Panc1 (cell line): ENCODE measurements at places on chromosomes 6 and 20. TPM values are rescaled to one million over a fixed set of nuclear protein-coding genes. Genes with fewer than 3 reads are reported as not detected.

Gene SPATA25
- 1.8 TPM for total RNA-seq

Gene MRPL14
- total RNA-seq: 82.0 TPM

Gene TRAM2
- total RNA-seq: 56.7 TPM

Gene GTSF1L
- not detected for total RNA-seq

Gene LY6G6F
- total RNA-seq: not detected

Gene VIP
- not detected for total RNA-seq

Gene SCUBE3
- total RNA-seq: 1.6 TPM

Gene RFX6
- not detected for total RNA-seq

Gene ZSCAN23
- 1.6 TPM for total RNA-seq

Gene FOXQ1
- total RNA-seq: 11.7 TPM

Gene ZNF334
- total RNA-seq: 0.28 TPM

Gene WFDC2
- total RNA-seq: 1.6 TPM

Gene FAM217A
- total RNA-seq: not detected

Gene MAP1LC3A
- total RNA-seq: 25.1 TPM

Gene TSHZ2
- 0.36 TPM for total RNA-seq

Gene F13A1
- total RNA-seq: 0.26 TPM

Gene ELOVL2
- 27.8 TPM for total RNA-seq

Gene HRH3
- 0.10 TPM for total RNA-seq

Gene C2
- 1.0 TPM for total RNA-seq

Gene TCF15
- not detected for total RNA-seq

Gene DNAAF9
- 7.4 TPM for total RNA-seq

Gene HCRTR2
- total RNA-seq: not detected

Gene PPP1R14C
- total RNA-seq: not detected

Gene ESR1
- 0.03 TPM for total RNA-seq

Gene GPSM3
- total RNA-seq: 2.0 TPM

Gene PDYN
- not detected for total RNA-seq

Gene LY6G6C
- total RNA-seq: 0.23 TPM

Gene SLC35B2
- total RNA-seq: 105 TPM

Gene PHACTR2
- total RNA-seq: 59.9 TPM

Gene OGFR
- total RNA-seq: 47.3 TPM

Gene TRIM39
- total RNA-seq: 13.4 TPM

Gene TCEA2
- 38.5 TPM for total RNA-seq

Gene CST5
- total RNA-seq: not detected

Gene KIZ
- 6.5 TPM for total RNA-seq

Gene CCN5
- total RNA-seq: 15.2 TPM

Gene ABHD16B
- total RNA-seq: not detected

Gene PRL
- not detected for total RNA-seq

Gene MROH8
- 1.8 TPM for total RNA-seq

Gene ECT2L
- total RNA-seq: not detected

Gene TP53INP2
- total RNA-seq: 20.6 TPM

Gene NFATC2
- 10.6 TPM for total RNA-seq

Gene RAD21L1
- 1.0 TPM for total RNA-seq

Gene SIM1
- total RNA-seq: not detected

Gene SLC22A3
- total RNA-seq: not detected

Gene OXT
- not detected for total RNA-seq

Gene CYP39A1
- total RNA-seq: 0.72 TPM

Gene HLA-DMA
- 2.8 TPM for total RNA-seq

Gene CCDC28A
- total RNA-seq: 4.7 TPM

Gene HLA-C
- total RNA-seq: 170 TPM

Gene SLC22A16
- total RNA-seq: not detected

Gene GRM1
- not detected for total RNA-seq

Gene GLP1R
- total RNA-seq: not detected

Gene XRN2
- total RNA-seq: 77.7 TPM

Gene PXDC1
- 36.2 TPM for total RNA-seq

Gene PTCHD4
- total RNA-seq: not detected

Gene LY86
- not detected for total RNA-seq

Gene BFSP1
- 6.9 TPM for total RNA-seq

Gene PHACTR3
- 0.10 TPM for total RNA-seq

Gene OR12D3
- not detected for total RNA-seq
